ENCODE measurements at places on chromosomes 13 and 19.
A peak's percentile ranks its signal among the peaks of the same experiment; 100 is the strongest.

- DNase-seq = no peak
- H3K27me3 ChIP-seq = no peaks in the 10 kb centered on the region
- peaks cover 19% of the 10 kb centered on the region for H3K4me1 ChIP-seq
- H3K36me3 ChIP-seq = no peaks in the 10 kb centered on the region
- peak overlapping the region; percentile 77 for H3K4me3 ChIP-seq
- H3K27ac ChIP-seq = no peak overlapping the region
Observed at GRCh38 chr19:49058562-49058961, 1.0 kb upstream of the CGB7 start.

GRCh38 chr13:59963383-59963782 is 200.3 kb downstream of the DIAPH3 start:
- no peak for DNase-seq
- H3K27me3 ChIP-seq = no peaks in the 10 kb centered on the region
- H3K36me3 ChIP-seq = peaks cover 5% of the 10 kb centered on the region
- H3K4me3 ChIP-seq = no peak overlapping the region
- H3K27ac ChIP-seq = no peak overlapping the region
- peaks cover 4% of the 10 kb centered on the region for H3K4me1 ChIP-seq

- H3K4me3 ChIP-seq = no peak overlapping the region
- H3K36me3 ChIP-seq = no peaks in the 10 kb centered on the region
- H3K27ac ChIP-seq = no peak overlapping the region
Observed at GRCh38 chr19:1066251-1066747, 668 bp upstream of the ARHGAP45 start.

DNA sequence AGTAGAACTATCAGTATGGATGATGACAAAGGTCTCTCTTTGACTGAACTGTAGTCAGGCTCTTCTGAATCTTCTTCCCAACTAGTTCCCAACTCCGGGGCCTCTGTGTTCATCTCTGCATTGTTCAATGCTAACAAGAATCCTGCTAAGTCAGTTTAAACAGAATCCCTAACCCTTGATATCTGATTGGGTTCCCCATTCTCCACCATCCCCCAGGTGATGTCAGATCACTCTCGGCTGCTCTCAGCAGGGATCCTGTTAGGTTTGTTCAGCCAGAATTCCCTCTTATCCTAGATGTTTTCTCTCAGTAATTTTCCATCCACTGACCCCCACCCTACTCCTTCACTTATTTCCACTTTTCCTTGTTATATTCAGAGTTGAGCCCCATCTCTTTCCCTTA is 223.6 kb downstream of the RGCC start:
- H3K27ac ChIP-seq = no peak overlapping the region
- no peak for DNase-seq
- peaks cover 12% of the 10 kb centered on the region for H3K4me1 ChIP-seq
- H3K4me3 ChIP-seq = no peak overlapping the region
- H3K36me3 ChIP-seq = peaks cover 8% of the 10 kb centered on the region

DNA sequence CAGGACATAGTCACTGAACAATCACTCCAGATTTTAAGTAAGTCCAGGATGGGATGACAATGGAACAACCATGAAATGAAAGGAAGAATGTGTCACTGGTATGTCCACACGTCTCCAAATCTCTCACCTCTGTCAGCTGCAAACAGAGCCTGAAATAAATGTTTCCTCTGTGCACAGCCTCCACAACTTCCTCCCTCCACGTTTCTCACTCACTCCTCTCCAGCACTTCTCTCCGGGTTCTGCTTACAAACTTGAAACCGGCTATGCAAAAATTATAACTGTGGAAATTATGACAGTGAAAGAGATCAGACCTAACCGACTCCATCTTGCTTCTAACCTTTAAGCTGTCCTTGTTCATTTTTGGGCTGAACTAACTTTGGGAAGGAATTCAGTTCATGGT is 35.0 kb upstream of the ALOX5AP start:
- H3K27me3 ChIP-seq = no peaks in the 10 kb centered on the region
- no peaks in the 10 kb centered on the region for H3K36me3 ChIP-seq
- no peak for DNase-seq
- H3K4me1 ChIP-seq = peaks cover 32% of the 10 kb centered on the region
- H3K4me3 ChIP-seq = no peak overlapping the region
- H3K27ac ChIP-seq = no peak overlapping the region

DNA sequence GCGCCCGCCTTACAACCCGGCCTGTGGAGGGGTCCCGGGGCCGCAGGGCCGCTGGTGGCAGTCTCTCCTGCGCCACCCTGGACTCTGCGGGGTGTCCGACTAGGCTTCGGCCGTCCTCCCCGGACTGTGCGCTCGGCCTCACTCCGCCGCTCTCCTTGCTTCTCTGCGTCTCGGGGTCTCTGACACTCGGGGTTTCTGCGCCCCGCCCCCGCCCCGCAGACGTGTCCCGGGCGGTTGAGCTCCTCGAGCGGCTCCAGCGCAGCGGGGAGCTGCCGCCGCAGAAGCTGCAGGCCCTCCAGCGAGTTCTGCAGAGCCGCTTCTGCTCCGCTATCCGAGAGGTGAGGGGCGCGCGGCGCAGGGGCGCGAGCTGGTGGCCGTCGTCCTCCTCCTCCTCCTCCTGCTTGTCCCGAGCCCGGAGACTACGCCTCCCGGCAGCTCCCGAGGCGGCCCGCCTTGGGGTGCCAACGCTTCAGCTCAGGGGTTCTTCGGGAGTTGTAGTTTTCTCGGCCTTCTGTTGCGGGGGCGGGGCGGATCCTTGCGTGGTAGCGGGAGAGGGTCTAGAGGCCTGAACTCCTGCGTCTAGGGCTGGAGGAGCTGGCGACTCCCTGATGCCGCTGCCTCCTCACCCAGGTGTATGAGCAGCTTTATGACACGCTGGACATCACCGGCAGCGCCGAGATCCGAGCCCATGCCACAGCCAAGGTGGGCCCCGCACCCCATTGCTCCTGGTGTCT is 627 bp downstream of the LIN7B start:
- H3K36me3 ChIP-seq = no peaks in the 10 kb centered on the region
- DNase-seq = no peak
- peak overlapping the region; percentile 12 for H3K27ac ChIP-seq
- no peaks in the 10 kb centered on the region for H3K27me3 ChIP-seq
- peaks cover 43% of the 10 kb centered on the region for H3K4me1 ChIP-seq

GRCh38 chr19:50046649-50047503 is 21.1 kb downstream of the ZNF473 start:
- peaks cover 60% of the 10 kb centered on the region for H3K36me3 ChIP-seq
- no peaks in the 10 kb centered on the region for H3K27me3 ChIP-seq
- DNase-seq = no peak
- no peak overlapping the region for H3K4me3 ChIP-seq
- no peak overlapping the region for H3K27ac ChIP-seq

- no peaks in the 10 kb centered on the region for H3K4me1 ChIP-seq
- no peak for DNase-seq
- H3K27me3 ChIP-seq = peaks cover 9% of the 10 kb centered on the region
- no peak overlapping the region for H3K4me3 ChIP-seq
- no peaks in the 10 kb centered on the region for H3K36me3 ChIP-seq
Observed at GRCh38 chr13:106685143-106685542, 117.2 kb upstream of the ARGLU1 start.

GRCh38 chr19:18863843-18864362 is 32.1 kb downstream of the CERS1 start:
- peaks cover 24% of the 10 kb centered on the region for H3K36me3 ChIP-seq
- no peaks in the 10 kb centered on the region for H3K4me1 ChIP-seq
- DNase-seq = peak; percentile 76
- H3K4me3 ChIP-seq = no peak overlapping the region
- H3K27ac ChIP-seq = no peak overlapping the region
- H3K27me3 ChIP-seq = no peaks in the 10 kb centered on the region

DNA sequence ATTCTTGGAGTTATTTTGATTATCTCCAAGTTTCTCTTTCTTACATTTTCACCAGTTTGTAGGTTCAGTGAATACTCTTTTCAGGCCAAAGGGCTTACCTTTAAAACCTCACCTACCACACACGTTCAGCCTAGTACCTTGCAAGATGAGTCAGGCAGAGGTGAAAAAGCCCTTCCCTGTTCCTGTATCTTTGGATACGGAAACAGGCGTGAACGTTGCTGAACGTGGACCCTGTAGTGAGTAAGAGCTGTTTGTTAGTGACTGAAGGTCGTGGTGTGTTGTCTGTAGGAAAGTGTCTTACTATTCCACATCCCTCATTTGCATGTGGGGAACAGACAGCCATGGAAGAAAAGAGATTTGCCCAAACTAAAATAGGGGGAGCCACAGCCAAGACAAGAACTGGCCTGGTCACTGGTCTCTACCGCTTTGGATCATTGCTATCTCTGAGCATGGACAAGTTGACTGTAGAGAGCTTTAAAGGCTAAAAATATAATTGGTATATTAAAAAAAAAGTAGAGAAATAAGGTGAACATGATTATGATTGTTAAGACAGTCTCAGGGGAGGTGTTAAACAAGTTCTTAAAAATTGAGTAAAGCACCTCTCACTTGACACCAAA is 3.5 kb downstream of the CEBPG start:
- no peaks in the 10 kb centered on the region for H3K27me3 ChIP-seq
- H3K36me3 ChIP-seq = peaks cover 11% of the 10 kb centered on the region
- DNase-seq = no peak
- H3K27ac ChIP-seq = peak overlapping the region; percentile 95

GRCh38 chr13:60155978-60156377 is 7.8 kb downstream of the DIAPH3 start:
- H3K36me3 ChIP-seq = peaks cover 17% of the 10 kb centered on the region
- no peak overlapping the region for H3K4me3 ChIP-seq
- no peak for DNase-seq
- no peak overlapping the region for H3K27ac ChIP-seq
- H3K27me3 ChIP-seq = no peaks in the 10 kb centered on the region
- peaks cover 22% of the 10 kb centered on the region for H3K4me1 ChIP-seq

GRCh38 chr13:73220966-73221720 is 162.3 kb downstream of the KLF5 start:
- peaks cover 23% of the 10 kb centered on the region for H3K4me1 ChIP-seq
- H3K27ac ChIP-seq = no peak overlapping the region
- H3K27me3 ChIP-seq = no peaks in the 10 kb centered on the region
- no peak for DNase-seq

DNA sequence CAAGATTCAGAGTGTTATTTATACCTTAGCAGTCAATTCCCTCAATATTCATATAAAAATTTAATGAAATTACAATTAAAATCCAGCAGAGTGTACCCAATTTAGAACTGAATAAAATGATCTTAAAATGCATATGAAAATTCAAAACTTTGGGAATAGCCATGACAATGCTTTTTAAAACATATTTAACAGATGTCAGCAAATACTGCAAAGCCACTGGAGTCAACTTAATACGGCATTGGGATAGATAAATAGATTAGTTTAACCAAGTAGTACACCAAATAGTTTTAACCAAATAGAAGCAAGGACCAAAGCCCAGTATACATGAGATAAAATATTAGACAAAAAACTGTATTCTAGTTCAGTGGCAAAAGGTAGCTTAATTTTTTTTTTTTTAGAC is 79.8 kb downstream of the TNFSF13B start:
- H3K4me3 ChIP-seq = no peak overlapping the region
- DNase-seq = no peak
- H3K4me1 ChIP-seq = peaks cover 8% of the 10 kb centered on the region
- peaks cover 31% of the 10 kb centered on the region for H3K27me3 ChIP-seq
- no peak overlapping the region for H3K27ac ChIP-seq
- no peaks in the 10 kb centered on the region for H3K36me3 ChIP-seq

DNA sequence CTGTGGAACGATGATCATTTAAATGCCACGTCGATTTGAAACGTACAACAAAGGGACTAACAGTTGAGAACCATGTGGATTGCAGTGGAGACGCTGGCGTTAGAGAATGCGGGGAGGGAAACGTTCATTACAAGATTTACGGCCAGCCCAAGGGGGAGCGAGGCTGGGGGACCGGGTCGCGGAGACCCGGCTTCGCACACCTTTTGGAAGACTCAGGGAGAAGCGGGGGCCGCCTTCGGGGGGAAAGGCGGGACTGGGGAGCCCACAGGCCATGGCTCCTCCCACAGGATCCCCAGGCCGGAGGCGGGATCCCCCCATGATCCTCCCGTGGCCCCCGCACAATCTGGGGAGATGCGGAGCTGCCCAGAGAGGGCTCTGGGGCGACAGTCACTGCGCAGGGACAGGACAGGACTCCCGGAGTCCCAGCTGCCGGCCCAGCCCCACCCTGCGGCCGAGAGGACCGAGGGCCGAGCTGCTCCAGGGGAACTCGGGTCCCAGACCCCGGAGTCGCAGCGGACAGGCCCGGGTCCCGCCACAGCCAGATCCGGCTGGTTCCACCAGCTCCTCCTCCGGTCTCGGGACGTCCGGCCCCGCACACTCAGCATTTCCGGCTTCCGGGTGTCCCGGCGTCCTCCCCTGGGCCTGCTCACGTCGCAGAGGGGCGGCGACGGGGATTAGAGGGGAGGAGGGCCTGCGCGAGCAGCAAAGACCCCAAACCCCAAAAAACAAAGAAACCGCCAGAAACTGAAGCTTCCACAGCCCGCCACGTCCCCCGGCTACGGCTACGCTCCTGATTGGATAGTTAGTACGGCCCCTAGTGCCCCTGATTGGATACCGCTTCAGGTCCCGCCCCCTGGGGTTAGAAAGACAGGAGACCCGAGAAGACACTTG is 21.1 kb upstream of the OR10H1 start:
- DNase-seq = no peak
- no peaks in the 10 kb centered on the region for H3K27me3 ChIP-seq
- H3K27ac ChIP-seq = no peak overlapping the region
- H3K36me3 ChIP-seq = no peaks in the 10 kb centered on the region
- no peak overlapping the region for H3K4me3 ChIP-seq
- no peaks in the 10 kb centered on the region for H3K4me1 ChIP-seq

DNA sequence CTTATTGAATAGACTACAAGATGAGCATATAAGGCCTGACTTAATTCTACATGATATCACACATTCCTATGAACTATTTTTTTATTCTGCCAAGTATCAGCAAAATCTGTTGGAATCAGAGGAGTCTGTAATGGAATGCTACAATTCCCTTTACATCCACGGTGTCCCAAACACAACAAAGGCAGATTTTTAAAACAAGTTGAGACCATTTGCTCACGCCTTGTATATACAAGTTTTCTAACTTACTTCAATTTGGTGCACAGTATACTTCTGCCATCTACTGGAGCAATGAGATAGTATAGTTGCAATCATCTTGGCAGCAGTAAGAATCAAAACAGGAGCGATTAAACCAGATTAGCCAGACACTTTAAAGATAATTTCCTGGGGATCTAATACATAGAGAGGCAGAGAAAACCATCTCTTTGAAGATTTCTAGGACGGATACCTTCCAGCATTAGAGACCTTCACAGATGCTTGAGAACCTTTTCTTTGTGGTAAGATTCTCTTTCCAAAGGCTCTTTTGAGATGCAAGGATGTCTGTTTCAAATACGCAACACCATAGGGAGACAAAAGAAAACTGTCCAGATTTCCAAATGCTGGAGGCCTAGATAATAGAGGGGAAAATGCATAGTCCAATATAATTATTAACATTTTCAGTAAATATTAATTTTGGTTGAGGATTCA is 302.0 kb upstream of the MIR17HG start:
- no peaks in the 10 kb centered on the region for H3K4me1 ChIP-seq
- peaks cover 2% of the 10 kb centered on the region for H3K27me3 ChIP-seq
- H3K27ac ChIP-seq = no peak overlapping the region

- H3K36me3 ChIP-seq = no peaks in the 10 kb centered on the region
- peak overlapping the region; percentile 34 for H3K27ac ChIP-seq
- no peak for DNase-seq
- no peak overlapping the region for H3K4me3 ChIP-seq
Observed at GRCh38 chr13:106376401-106377112, 158.9 kb downstream of the EFNB2 start.

GRCh38 chr13:90032841-90033493 is 1314.5 kb upstream of the MIR17HG start:
- H3K27ac ChIP-seq = no peak overlapping the region
- H3K4me3 ChIP-seq = no peak overlapping the region
- H3K4me1 ChIP-seq = no peaks in the 10 kb centered on the region
- H3K27me3 ChIP-seq = no peaks in the 10 kb centered on the region
